ENCODE measurements at places on chromosomes 11 and 22. TPM values are rescaled to one million over a fixed set of nuclear protein-coding genes. Genes with fewer than 3 reads are reported as not detected.

The TMEM126A gene
- 15.6 TPM for total RNA-seq

The SLC5A4 gene
- total RNA-seq = not detected

The RTN4RL2 gene
- 0.49 TPM for total RNA-seq

The SLC6A5 gene
- total RNA-seq = not detected

The RIN1 gene
- 32.9 TPM for total RNA-seq

The LAYN gene
- 157 TPM for total RNA-seq

The SLC25A18 gene
- total RNA-seq = not detected

The C11orf65 gene
- 1.5 TPM for total RNA-seq

The PELI3 gene
- 23.9 TPM for total RNA-seq

The KRTAP5-10 gene
- not detected for total RNA-seq

The INS gene
- total RNA-seq = not detected

The LRRN4CL gene
- 63.6 TPM for total RNA-seq

The C1QTNF6 gene
- total RNA-seq = 13.2 TPM

The SUSD2 gene
- 3.4 TPM for total RNA-seq

The GGTLC2 gene
- total RNA-seq = not detected

The RBFOX2 gene
- total RNA-seq = 273 TPM

The OR8D4 gene
- not detected for total RNA-seq

The BRSK2 gene
- not detected for total RNA-seq

The SELENOO gene
- 12.3 TPM for total RNA-seq

The DBX1 gene
- total RNA-seq = not detected

The EIF1AD gene
- 27.6 TPM for total RNA-seq

The PLAAT5 gene
- not detected for total RNA-seq

The SPI1 gene
- not detected for total RNA-seq

The MMP27 gene
- total RNA-seq = 2.6 TPM

The B3GAT1 gene
- total RNA-seq = not detected

The KCNK7 gene
- not detected for total RNA-seq

The GAL3ST3 gene
- total RNA-seq = not detected

The CD82 gene
- 13.1 TPM for total RNA-seq

The GSTP1 gene
- 399 TPM for total RNA-seq

The ZNF215 gene
- total RNA-seq = 7.4 TPM

The LGALS1 gene
- 6,007 TPM for total RNA-seq

The CHRNA10 gene
- 0.85 TPM for total RNA-seq

The FOLR3 gene
- not detected for total RNA-seq

The TEX54 gene
- total RNA-seq = not detected

The PANX3 gene
- not detected for total RNA-seq

The P2RX6 gene
- total RNA-seq = 11.5 TPM

The ZNF214 gene
- total RNA-seq = 4.7 TPM

The TENM4 gene
- 2.6 TPM for total RNA-seq

The NXPE1 gene
- not detected for total RNA-seq

The ART1 gene
- not detected for total RNA-seq

The RAB36 gene
- total RNA-seq = 10.8 TPM

The CD3D gene
- total RNA-seq = not detected

The NOX4 gene
- total RNA-seq = 28.4 TPM
